ENCODE measurements at places on chromosomes 4 and X.

DNA sequence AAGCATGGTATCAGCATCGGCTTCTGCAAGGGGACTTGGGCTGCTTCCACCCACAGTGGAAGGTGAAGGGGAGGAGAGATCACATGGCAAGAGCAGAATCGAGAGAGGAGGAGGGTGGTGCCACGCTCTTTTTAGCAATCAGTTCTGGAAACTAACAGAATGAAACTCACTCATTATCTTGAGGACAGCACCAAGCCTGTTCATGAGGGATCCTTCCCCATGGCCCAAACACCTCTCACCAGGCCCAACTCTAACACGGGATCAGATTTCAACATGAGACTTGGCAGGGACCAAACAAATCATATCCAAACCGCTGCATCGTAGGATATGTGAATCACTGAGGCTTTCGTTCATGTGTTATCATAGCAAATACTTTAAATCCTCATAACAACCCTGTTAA, 125.5 kb downstream of the GPC3 start:
- DNase-seq, result no peak

GRCh38 chr4:36917413-36917812, 327.1 kb upstream of the NWD2 start:
- DNase-seq, result no peak

GRCh38 chr4:87532109-87532508, 2.9 kb upstream of the SPARCL1 start:
- DNase-seq, result no peak

DNA sequence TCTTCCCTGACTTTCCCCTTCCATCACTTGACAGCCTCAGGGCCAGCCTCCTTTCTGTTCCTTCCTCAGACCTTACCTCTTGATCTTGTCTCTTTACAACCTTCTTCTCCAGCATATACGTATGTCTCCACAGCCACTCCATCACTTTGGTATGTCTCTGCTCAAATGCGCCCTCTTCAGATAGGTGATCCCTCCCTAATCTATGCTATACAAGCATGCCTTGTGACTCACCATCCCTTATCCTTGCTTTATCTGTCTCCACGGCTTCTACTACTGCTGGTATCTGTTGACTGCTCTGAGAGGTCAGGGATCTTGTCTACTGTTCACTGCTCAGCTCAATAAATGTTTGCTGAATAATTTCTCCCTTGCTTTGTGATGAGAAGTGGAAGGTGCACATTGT, 9.0 kb downstream of the ARAP2 start:
- no peak for DNase-seq

DNA sequence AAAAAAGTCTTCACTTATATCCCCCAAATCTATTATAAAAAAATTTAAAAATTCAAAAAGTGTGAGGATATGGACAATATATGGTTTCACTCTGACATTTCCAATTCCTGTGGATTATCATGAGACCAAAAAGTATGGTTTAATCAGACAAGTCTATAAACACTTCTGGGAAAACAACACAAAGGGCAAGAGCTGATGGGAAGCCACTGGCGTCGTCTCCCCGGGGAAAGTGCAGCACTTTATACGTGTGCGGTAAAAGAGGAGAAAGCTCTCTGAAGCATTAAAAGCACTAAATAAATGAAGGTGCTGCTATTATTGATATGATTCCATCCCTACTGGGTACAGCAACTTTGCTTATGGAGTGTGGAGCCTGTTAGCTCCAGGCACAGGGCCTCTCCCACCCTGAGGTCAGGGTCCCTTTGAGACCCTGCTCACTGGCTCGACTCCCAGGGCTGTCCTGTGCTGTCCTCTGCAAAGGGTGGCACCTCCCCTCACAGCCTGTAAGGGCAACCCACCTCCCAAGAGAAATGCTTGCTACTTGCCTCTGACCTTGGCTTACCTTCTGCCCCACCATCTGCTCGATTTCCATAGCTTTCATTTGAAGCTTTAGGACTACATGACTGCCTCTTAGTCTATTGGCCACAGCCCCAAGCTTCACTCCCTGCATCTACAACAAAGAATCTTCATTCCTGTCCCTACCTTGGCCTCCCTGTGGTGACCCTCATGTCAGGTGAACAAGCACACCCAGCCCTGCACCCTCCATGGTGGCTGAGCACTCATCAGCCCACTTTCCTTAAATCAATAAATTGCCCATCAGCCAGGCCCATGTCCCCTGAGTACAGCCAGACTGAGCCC, 248.6 kb downstream of the HNRNPD start:
- DNase-seq, result no peak

DNA sequence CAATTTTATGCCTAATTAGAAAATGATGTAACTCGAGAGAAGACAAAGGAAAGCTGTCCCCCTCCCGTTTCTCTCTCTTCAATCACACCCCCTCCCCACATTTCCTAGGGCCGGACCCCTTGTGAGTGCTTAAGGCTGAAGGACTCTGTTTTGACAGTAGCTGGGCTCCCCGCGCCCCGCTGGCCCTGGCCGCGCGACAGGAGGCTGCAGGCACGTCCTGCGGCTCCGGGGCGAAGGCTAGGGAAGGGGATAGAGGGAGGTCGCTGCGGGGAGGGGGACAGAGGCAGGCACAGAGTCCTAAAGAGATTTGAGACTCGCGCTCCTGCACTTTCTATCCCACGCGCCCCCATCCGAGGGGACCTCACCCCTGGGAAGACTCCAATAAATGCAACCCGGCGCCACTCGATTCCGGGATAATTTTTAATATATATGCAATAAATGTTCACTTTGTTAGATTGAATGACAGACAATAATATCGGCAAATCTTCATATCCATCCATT, 56.2 kb upstream of the TMEM33 start:
- DNase-seq, result no peak

DNA sequence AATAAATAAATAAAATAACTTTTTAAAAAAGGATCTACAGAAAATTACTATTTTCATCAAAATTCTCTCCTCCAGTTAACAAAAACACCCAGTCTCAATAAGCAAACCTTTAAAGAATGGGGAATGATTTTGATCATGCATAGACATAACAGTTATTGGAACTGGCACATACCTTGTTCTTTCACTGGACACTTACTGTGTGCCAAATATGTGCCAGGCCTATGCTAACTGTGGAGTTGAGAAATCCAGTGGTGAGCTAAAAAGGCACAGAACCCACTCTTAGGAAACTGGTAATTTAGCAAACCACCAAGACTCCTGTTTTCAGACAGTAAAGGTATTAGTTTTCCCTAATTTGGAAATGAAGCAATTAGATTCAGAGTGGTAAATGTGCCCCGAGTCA, 39.1 kb downstream of the CLOCK start:
- no peak for DNase-seq

GRCh38 chr4:53563824-53564223, 27.5 kb downstream of the LNX1 start:
- DNase-seq, result no peak

- DNase-seq, result no peak
Observed at GRCh38 chr4:78645853-78646757, 94.5 kb downstream of the ANXA3 start.

DNA sequence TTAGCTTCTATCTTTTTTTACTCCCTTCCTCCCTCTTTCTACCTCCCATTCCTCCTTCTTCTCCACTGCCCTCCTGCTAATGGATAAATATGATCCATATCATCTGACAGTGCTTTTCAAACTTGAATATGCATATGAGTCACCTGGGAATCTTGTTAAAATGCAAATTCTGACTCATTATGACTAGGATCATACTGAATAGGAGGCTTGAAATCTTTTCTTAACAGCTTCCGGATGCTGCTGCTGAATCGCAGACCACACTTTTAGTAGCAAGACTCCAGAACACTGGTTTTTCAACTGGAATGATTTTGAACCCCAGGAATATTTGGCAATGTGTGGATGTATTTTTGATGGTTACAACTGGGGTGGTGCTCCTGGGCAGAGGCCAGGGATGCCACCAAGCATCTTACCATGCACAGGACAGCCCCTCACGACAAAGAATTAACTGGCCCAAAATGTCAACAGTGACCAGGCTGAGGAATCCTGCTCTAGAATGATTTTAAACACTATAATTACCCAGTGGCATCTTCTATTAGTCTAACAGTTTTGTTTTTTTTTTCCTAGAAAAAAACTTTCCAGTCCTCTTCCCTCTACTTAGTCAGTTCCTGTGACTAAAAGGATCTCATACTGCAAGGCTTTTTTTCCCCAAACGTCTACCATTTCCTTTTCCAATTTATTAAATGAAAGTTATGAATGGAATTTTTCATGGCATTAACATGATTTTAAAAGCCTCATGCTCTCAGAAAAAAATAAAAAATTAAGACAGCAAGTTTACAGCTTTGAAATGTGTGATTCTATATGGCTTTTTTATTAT, 10.6 kb upstream of the PYURF start:
- no peak for DNase-seq

- DNase-seq, result no peak
Observed at GRCh38 chrX:13053171-13053570, 8.8 kb upstream of the FAM9C start.

DNA sequence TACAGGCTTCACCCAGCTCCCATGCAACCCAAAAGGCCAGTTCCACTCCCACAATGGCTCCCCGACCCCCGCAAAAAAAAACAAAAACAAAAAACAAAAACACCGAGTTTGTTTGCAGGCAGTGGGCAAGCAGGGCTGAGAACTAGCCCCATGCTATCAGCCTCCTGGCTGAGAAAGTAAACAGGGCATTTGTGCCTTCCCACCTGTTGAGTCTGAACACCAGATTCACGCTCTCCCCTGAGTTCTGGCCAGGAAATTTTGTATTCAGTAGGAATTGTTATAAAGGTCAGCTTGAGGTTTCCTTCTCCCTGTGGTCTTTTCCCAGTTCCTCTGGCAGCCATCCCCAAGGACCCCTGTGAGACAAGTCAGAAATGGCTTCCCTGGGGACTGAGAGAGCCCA, 1066.5 kb downstream of the GLUD2 start:
- DNase-seq, result no peak

DNA sequence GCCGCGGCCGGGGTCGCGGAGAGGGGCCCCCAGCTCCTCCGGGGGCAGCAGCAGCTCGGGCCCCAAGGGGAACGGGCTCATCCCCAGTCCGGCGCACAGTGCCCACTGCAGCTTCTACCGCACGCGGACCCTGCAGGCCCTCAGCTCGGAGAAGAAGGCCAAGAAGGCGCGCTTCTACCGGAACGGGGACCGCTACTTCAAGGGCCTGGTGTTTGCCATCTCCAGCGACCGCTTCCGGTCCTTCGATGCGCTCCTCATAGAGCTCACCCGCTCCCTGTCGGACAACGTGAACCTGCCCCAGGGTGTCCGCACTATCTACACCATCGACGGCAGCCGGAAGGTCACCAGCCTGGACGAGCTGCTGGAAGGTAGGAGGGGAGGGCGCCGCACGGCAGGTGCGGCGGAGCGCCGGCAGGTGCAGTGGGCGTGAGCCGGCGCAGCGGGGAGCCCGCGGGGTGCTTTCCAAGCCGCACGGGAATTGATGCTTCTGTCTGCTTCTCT, 886 bp downstream of the DCLK2 start:
- DNase-seq, result no peak

DNA sequence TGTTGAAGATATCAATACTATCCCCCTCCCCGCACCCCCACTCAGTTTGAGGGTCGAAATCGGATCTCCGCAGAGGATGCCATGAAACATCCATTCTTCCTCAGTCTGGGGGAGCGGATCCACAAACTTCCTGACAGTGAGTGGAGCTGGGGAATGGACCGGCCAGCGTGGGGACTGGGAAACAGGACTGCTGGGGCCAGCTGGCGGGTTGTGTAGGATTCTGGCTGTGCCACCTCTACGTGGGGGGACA, 5.5 kb upstream of the USP11 start:
- DNase-seq, result no peak

DNA sequence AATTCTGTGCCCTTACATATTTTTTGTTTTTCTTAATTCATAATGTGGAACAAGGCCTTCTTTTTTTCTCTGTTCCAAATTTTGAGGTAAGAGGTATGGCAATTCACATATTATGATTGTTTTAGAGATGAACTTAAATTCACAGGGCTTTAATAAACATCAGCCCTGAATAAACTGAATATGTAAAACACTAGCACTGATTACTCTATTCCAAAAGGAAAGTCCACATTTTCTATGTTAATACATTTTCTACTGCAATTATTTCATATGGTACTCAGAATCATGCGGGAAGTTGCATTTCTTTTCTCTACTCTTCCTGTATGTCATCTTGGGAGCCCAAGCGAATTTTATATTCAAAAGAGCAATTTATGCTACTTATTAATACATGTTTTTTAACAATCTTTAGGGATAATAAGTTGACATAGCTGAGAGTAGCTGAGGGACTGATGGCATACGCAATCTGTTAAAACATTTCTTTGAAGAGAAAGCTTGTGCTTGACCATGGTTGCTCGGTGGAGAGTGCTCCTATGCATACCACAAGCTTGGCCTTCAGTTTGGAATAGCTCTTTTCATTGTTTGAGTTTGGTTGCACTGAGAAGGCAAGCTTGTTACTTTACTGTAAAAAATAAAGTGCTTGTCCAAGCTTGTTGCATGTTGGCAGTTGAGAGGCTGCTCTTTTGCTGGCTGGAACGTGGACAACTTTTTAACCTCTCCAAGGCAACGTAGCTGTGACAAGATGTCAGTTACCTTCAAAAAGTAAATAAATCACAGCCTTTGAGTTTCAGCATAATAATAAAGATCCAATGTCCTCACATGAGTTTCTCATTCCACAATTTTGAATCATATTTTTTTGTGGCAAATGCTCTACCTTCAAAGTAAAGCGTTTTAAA, 196.3 kb upstream of the SPRY1 start:
- DNase-seq, result no peak

DNA sequence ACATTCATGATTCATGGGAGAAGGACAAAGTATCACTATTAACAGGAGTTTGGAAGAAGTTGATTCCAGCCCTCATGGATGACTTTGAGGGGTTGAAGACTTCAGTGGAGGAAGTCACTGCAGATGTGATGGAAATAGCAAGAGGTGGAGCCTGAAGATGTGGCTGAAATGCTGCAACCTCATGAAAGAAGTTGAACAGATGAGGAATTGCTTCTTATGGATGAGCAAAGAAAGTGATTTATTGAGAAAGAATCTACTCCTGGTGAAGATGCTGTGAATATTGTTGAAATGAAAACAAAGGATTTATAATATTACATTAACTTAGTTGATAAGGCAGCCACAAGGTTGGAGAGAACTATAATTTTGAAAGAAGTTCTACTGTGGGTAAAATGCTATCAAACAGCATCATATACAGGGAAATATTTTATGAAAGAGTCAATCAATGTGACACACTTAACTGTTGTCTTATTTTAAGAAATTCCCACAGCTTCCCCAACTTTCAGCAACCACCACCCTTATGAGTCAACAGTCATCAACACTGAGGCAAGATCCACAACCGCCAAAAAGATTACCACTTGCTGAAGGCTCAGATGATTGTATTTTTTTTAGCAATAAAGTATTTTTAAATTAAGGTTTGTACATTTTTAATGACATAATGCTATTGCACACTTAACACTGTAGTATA, 302.6 kb downstream of the CBLL2 start:
- no peak for DNase-seq
